ENCODE measurements at places on chromosomes 12 and 14.

DNA sequence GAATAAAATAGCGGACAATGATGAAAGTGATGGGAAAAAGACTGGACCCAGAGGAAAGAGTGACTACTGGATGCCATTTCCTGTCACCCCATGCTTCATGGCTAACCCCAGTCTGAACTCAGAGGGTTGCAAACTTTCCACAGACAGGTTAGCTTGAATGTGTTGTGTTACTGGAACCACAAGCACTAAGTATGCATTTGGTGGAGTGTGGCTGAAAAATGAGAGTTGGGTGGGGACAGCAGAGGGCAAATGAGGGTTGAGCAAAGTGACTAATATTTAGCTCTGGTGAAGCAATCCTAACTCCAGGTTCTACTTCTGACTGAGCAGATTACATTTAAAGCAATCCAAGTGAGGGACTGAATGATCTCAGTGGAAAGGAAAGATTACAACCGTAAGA, 1.6 kb downstream of the SLC16A7 start:
- peak; percentile 74 for DNase-seq

DNA sequence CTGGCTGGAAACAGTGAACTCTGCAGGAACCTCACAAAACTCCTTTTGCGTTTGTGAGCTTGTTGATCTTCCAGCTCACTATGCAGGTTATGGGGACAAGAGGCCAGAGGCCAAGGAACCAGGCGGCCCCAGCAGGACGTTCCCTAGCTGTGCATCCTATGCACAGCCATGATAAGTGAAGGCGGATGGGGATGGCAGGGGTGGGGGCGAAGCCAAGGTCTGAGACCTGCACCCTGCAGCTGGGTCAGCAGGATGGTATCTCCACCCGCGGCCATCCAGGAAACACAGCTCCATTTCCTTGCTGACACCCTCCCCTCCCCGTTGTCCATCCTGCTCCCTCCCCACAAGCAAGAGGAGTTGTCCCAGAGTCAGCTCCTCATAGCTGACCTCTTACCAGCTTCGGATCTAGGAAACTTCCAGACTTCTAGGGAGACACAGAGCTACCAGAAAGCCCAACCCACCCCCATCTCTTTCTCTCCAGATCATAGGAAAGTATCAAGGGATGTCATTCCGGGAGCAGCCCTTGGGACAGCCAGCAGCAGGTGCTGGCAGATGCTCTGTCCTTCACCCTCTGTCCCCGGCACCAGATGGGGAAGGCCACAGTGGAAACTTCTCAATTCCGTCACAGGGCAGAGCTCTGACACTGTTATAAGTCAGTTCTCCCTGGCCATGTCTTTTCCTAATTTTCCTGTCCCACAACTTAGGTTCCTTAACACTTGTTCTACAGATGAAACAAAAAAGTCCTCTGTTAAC, 9.4 kb downstream of the ZBTB39 start:
- no peak for DNase-seq

DNA sequence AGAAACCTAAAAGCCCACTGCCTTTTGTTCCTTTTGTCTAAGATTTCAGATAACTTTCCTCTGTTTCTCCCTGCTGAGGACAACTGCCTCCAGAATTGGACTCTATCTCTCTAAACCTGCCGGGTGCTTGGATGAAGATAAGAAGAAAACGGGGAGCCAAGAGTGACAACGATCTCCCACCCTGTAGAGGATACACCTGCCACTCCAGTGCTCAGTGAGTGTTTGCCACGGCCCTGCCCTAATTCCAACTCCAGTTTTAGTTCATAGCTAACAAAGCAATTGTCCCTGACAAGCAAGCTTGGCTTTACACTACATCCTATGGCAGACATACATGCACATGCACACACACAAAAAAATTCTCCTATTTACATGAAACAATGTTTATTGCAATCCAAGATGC, 39.3 kb downstream of the EPS8 start:
- DNase-seq, result no peak

GRCh38 chr12:80794551-80794950, 77.8 kb downstream of the MYF5 start:
- DNase-seq, result no peak

DNA sequence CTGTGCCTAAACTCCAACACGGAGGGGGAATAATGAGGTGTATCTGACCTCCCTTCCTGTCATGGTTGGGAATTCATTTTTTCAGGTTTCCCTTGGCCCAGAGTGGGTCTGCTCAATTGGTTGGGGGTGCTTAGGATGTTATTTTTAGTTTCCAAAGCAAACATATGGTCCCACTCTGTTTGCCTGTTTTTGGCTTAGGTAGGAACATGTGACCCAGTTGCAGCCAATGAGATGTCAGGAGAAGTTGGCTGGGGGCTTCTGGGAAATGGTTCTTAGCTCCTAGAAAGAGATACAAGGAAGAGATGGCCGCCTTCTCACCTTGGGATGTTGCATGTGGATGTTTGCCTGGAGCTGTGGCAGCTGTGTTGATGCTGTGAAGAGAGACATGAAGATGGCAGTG, 147.9 kb upstream of the RFLNA start:
- no peak for DNase-seq

- DNase-seq, result no peak
These were observed 4.5 kb downstream of the SUOX start for GRCh38 chr12:56001487-56002100.

DNA sequence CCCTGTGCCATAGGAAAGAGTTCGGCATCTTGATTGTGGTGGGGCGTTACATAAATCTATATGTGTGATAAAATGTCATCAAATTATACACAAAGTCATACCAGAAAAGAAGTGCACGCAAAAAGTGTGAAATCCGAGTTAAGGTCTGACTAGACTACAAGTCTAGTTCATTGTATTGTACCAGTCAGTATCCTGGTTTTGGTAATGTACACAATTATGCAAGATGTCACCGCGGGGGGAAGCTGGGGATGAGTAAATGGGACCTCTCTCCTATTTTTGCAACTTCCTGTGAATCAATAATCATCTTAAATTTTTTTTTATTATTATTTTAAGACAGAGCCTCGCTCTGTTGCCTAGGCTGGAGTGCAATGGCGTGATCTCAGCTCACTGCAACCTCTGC, 43.2 kb upstream of the BCL11B start:
- no peak for DNase-seq

GRCh38 chr14:102828151-102828550, 50.9 kb downstream of the TRAF3 start:
- no peak for DNase-seq

Data from PC-3 (cell line).